NCI-H2227 treated with DMSO at 0.1 percent for 48 hours (cell line): ENCODE measurements at places on chromosomes 3 and 15.

GRCh38 chr3:127740136-127740915, 67.6 kb downstream of the ABTB1 start:
- DNase-seq: no peak

DNA sequence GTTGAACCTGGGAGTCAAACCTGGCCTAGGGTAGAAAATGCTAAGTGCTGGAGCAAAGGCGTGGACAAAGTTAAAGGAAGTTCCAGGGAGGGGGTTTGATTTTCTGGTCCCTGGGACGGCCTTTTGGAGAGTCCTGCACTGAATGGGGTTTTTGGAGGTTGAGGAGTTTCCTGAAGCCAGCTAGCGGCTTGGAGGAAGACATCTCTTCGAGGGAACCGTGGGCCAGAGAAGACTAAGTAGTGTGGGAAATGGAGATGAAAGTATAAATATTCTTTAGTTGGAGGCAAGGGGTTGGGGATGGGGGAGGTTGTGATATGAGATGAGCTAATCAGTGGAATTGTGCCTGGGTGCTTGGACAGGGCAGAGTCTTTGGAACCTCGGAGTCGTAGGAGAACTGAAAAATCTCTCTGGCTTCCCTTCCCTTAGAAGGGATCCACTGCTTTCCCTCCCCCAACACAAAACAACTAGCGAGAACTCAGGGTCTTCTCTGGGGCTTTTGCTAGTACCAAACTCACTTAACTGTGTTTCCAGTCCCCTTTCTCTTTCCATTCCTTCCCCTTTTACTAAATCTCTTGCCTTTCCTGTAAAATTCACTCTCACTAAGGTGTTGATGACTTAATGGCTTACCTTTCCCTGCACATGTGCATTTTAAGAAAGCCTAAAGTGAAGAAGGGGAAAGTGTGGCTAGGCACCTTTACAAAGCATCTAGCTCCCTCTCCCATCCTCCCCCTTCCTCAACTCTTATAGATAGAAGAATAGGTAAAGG, 1.0 kb downstream of the LPP start:
- DNase-seq: no peak

DNA sequence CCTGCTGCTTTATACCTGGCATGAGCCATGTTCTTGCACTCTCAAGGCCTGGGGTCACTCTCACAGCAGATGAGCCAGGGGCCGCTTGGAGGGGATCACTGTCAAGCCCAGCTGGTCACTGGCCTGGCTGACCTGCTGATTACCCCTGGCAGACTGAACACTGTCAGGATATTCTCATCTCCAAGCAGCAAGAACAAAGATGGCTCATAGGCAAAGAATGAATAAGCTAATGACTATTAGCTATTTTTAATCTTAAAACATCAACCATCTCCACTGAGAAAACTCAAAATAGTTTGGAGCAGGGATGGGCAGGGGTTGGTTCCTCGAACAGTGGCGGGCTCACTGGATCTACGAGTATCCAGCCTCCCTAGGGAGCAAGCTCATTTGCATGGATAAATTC, 64.4 kb upstream of the ACAN start:
- DNase-seq: no peak

- DNase-seq: no peak
Measured at GRCh38 chr3:186988806-186989205, 58.5 kb downstream of the ST6GAL1 start.

- DNase-seq: no peak
Measured at GRCh38 chr3:171428321-171428787, 31.9 kb downstream of the TNIK start.

GRCh38 chr3:64638511-64638910, 49.3 kb downstream of the ADAMTS9 start:
- no peak for DNase-seq

- no peak for DNase-seq
Measured at GRCh38 chr15:62845241-62846126, 197.1 kb upstream of the TPM1 start.

DNA sequence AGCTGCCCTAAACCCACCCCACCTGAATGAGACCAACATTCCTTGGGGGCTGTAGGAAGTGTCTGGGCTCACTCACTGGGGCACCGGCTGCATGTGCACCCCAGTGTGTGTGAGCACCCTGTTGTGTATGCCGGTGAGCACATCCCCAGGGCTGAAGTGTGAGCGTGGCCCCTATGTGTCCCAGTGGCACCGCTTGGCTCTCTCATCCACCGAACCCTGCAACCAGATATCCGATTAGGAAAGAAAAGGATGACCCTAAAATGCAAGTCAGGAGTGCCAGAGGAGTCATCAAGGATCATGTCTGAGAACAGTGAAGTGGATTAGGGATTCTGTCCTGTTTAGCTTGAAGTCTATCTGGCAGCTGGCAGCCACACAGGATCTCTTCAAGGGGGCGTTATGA, 84.0 kb upstream of the ALDH1L1 start:
- no peak for DNase-seq

DNA sequence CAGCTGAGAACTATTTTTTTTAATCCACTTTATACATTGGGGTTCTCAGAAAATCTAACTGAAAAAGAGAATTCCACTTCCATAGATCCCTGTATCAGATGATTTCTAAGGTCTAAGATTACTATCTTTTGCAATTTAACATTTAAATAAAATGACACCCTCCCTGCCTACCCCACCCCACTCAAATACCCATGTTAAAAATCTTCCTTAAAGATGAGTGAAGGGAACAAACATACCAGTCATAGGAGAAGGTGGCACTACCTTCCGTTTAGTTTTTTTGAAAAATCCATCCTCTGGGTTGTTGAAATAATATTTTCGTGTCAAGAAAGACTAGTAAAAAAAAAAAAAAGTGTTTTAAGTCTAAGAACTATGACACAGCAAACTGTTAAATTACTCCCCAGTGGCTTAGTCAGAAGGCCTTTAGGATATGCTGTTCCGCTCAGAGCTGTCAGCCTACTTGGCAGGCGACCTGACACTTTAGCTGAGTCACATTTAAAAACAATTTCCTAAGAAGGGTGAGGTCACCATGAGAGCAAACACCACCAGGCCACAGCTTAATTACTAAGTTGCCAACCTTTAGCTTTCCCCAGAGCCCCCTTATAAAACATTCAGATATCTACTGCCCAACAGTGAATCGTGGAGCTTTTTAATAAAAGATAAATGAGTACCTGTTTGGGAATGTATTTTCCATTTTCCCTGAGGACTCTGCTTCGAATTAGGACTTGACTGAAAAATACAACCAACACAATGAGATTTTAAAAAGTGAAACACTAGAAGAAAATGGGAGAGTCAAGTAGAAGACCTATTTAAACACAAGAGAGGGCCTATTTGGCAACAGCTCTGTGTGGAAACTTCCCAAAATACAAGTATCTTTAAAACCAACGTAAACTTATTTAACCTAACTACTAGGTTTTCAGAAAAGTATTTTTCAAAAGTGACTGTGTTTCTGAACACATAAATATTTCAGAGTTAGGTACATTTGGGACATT, 9.6 kb downstream of the EMC3 start:
- no peak for DNase-seq

DNA sequence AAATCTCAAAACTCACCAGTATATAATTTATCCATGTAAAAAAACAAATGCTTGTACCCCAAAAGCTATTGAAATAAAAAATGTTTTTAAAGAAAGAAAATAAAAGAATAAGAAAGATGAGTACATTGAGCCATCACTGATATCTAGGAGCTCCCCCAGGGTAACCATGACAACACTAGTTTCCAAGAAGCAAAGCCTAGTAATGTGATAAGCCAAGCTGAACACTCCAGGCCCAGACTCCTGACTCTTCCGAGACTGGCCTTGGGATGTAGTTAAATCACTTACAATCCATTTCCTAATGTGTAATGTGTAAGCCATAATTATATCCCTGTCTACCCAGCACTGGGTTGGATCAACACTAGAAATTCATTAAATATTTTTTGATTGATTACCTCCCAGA, 21.1 kb upstream of the ATP8B4 start:
- DNase-seq: no peak

GRCh38 chr3:148318240-148318639, 379.5 kb upstream of the AGTR1 start:
- DNase-seq: no peak

GRCh38 chr3:69320871-69321271, 65.0 kb downstream of the FRMD4B start:
- DNase-seq: no peak

DNA sequence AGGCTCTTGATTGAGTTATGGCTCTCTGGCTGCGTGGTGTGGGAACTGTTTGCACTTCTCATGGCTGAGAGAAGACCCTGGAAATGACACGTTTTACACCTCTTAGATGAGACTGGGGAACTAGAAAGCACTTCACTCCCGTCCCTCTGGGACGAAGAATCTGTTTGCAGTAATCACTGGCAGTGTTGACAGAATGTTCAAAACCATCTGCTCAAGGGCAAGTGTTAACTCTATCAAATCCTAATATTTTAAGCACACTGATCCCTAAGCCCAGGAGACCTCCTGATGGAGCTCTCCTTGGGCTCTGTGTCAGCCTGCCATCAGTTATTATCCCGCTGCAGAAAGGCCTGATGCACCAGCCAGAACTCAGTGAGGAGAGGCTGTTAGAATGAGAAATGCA, 323.8 kb upstream of the DNAJC19 start:
- DNase-seq: peak; percentile 87
